ENCODE measurements at places on chromosomes 12 and 14. TPM values are rescaled to one million over a fixed set of nuclear protein-coding genes. Genes with fewer than 3 reads are reported as not detected.

The FGF23 gene
- not detected for total RNA-seq

The IKZF4 gene
- total RNA-seq, result 3.7 TPM

The SERPINA10 gene
- not detected for total RNA-seq

The MYF5 gene
- not detected for total RNA-seq

The RIPK3 gene
- total RNA-seq, result 0.69 TPM

The GZMH gene
- total RNA-seq, result not detected

The OTOGL gene
- 0.46 TPM for total RNA-seq

The PGF gene
- total RNA-seq, result 2.8 TPM

The KRT78 gene
- total RNA-seq, result not detected

The SLC10A1 gene
- total RNA-seq, result not detected

The PKP2 gene
- total RNA-seq, result 6.9 TPM

The ITGA7 gene
- total RNA-seq, result 14.5 TPM

The C12orf50 gene
- total RNA-seq, result 0.23 TPM

The BRI3BP gene
- 24.0 TPM for total RNA-seq

The TMEM121 gene
- 25.4 TPM for total RNA-seq

The KLRC4 gene
- 1.2 TPM for total RNA-seq

The RGS6 gene
- 10.6 TPM for total RNA-seq

The MAP3K9 gene
- total RNA-seq, result 31.6 TPM

The TSHR gene
- total RNA-seq, result 0.92 TPM

The IL22 gene
- total RNA-seq, result not detected

The DNAL1 gene
- 38.5 TPM for total RNA-seq

The HPD gene
- total RNA-seq, result not detected

The EMP1 gene
- total RNA-seq, result 5.3 TPM

The GPR162 gene
- 87.9 TPM for total RNA-seq

The MAP1LC3B2 gene
- 2.1 TPM for total RNA-seq

The PLD4 gene
- 9.0 TPM for total RNA-seq
